Smooth muscle cell of the brain vasculature (primary cell): ENCODE measurements at places on chromosomes 12 and 14.

DNA sequence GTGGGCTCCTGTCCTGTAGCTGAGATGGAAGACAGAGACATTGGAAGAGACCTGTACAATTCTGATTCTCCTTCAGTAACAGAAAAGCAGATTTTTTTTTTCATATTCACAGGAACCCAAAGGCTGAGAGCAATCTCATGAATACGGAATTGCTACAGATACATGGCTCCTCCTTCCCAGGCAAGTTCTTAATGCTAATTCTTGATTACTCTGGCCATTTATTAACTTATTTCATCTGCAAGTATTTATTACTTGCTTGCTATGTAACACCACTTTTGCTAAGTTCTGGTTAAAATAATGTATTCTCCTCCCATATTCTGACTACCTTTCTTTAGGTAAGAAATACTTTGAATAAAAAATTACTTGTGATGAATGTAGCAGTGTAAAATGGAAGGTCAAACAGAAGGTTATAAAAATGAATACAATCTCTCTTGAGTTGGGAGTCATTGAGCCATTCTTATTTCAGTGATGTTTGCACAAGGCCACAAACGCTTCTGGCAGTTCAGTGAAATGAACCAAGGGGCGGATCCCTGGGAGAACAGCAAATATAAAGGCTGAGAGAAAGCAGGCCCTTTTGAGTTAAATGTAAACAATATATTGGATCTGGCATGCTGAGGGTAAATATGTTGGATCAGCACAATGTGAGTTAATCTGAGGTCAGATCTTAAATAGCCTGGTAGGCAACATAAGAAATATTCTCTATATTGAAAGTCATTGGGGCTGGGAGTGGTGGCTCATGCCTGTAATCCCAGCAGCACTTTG, 37.6 kb downstream of the MUCL1 start:
- peak; percentile 18 for DNase-seq

- no peak for DNase-seq
Measured at GRCh38 chr12:67430708-67431335, 161.7 kb downstream of the CAND1 start.

- DNase-seq: no peak
Measured at GRCh38 chr12:112868459-112869041, 38.2 kb upstream of the OAS1 start.

- no peak for DNase-seq
Measured at GRCh38 chr14:50615552-50615951, 52.6 kb downstream of the SAV1 start.

- no peak for DNase-seq
Measured at GRCh38 chr14:61461808-61462275, 140.5 kb downstream of the PRKCH start.

DNA sequence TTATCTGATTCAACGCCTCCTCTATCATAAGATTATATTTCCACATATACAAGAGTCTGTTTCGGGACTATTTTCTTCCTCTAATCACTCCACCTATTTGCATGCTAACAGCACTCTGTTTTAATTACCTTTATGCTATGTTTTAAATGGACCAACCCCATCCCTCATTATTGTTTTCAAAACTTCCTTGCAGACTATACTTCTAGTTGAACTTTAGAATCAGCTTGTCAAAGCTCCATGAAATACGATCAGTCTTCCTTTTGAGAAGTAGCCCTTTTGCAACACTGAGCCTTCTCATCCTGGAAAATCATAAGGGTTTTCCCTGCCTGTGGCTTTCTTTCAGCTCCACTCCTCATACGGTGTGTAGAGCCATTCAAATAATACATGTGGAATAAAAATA, 36.9 kb downstream of the ATG14 start:
- DNase-seq: no peak

- DNase-seq: no peak
Measured at GRCh38 chr14:71206766-71207371, 299.6 kb downstream of the PCNX1 start.

DNA sequence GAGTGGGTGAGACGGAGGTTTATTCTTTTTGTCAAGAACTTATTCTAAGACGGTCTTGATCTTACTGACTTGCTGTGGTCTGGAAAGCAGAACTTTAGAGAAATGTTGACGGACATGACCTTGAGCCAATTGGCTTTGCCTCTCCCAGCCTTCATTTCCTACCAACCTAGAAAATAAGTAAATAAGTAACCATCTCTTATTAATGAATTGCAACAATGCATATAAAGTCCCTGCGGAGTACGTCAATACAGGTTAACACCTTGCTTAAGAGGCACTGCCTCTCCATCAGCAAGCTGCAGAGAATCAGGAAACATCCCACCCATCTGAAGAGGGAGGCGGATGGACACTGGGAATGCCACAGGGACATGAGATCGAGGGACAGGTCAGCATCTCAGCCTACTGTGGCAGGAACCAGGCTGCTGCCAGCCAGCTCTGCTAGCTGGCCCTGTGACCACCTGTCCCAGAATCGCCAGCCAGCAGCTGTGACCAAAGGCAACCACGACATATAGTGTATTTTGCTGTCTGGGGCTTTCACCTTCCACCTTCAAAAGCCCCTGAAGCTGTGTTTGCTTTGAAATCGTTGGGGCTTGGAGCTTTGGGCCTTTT, 208.3 kb downstream of the BCL11B start:
- no peak for DNase-seq

DNA sequence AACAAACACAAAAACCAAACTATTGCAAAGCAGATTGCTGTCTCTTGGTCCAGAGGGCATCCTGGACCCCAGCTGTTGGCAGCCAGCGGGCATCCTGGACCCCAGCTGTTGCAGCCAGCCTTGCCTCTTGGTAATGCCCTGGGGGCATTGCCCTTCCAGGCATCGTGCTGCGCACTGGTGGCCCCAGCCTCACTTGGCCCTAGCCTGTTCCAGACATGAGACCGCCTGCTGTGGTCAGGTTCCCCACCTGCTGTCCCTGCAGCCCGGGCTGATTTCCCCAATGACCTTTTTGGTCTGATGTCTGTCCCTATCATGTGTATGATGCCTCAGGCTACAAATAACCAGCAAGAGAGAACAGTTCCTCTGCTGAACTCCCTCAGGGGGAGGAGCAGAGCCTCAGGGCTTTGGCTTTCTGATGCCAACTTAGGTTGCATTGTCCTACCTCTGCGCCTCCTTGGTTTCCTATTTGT, 20.8 kb downstream of the MLXIP start:
- no peak for DNase-seq

DNA sequence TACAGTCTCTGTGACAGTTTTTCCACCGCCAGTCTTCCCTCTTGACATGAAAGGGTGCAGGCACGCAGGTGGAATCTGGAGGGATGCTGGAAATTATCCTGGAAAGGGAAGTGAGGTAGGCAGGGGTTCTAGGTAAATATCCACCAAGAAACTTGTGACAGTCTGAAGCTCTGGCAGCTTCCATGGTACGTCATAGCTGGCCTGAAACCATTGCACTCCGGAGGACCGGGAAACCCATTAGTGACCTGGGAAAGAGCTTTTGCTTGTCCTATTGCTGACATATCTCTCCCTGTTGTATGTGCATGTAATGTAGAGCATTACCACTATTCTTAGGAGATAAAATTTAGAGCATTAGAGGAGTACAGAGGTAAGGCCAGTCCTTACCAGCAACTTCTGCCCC, 275.9 kb downstream of the EGLN3 start:
- no peak for DNase-seq

DNA sequence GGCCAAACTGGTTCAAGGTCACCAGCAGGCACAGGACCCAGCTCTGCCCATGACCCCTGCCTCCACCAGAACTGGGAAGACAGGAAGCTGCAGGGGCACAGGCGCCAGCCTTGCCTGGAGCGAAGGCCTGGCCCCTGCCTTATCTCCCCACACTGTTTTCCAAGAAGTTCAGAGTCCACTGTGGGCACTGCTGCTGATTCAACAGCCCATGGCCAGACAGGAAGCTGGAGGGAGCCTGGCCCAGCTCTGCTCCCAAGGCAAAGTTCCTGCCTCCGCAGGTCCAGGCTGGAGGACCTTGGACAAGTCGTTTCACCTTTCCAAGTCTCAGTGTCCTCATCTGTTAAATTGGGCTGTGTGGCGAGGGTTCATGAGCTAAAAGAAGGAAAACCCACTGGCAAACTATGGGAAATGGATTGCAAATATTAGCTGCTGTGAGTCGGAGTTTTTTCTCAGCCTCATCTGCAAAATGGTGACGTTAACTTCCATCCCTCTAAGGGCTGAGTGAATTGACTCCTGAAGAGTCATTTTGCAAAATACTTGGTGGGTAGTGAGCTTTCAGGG, 1.2 kb downstream of the PHETA1 start:
- no peak for DNase-seq

DNA sequence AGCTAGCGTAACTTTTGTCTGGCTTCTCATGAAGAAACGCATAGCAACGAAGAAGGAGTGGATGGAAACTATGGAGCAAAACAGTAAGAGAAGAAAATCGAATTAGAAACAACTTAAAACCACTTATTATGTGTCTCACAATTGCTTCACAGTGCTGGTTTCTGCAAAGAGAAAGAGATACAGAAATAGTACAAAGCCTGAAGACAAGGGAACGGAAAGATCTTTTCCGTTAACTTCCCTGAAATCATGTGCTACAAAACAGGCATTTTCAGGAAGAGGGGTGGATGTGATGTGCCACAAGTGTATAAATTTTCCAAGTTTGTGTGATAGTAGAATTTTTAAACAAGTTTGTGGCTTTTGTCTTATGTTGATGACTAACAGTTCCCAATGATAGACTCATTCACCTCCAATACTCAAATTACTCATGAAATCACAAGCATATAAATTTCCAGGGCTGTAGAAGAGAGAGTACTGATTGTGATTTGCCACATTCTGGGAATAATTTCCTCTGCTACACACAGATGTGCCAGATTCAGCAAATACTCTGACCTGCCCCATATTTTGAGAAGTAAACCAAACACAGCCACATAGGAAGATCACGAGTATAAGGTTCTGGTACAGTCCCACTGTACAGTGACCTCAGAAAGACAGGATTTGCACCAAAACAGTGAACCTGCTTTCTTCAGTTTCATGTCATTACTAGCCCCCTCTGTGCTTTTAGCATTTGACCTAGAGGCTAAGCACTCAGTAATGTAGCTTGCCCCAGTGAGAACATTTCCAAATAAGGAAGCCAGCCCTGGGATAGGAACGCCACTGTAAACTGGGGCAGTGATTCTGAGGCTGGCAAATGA, 41.4 kb upstream of the PPFIA2 start:
- no peak for DNase-seq

- DNase-seq: no peak
Measured at GRCh38 chr12:81174664-81175063, 96.8 kb downstream of the ACSS3 start.

GRCh38 chr12:89951050-89951693, 242.5 kb upstream of the ATP2B1 start:
- no peak for DNase-seq

DNA sequence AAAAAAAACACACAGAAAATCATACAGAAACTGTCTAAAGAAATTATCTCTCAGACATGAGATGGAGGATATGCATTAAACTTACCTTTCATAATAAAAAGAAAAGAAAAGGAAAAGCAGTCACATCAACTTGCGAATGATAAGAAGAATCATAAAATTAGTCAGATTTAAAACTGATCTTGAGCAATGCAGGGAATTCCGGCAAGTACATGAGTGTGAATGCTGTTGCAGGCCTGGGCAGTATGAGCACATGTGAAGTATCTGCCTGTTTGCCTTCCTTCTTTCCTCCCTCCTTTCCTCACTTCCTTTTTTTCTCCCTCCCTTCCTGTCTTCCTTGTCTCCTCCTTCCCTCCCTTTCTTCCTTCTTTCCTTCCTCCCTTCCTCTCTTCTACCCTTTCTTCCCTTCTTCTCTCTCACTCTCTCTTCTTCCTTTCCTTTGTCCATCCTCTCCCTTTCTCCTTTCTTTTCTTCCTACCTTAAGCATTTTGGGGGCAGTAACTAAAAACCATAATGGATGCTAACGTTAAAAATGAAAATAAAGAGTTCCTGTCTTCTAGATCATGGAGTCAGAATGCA, 38.5 kb upstream of the SLC6A15 start:
- DNase-seq: no peak

GRCh38 chr14:71355324-71356201, 448.3 kb downstream of the PCNX1 start:
- no peak for DNase-seq

DNA sequence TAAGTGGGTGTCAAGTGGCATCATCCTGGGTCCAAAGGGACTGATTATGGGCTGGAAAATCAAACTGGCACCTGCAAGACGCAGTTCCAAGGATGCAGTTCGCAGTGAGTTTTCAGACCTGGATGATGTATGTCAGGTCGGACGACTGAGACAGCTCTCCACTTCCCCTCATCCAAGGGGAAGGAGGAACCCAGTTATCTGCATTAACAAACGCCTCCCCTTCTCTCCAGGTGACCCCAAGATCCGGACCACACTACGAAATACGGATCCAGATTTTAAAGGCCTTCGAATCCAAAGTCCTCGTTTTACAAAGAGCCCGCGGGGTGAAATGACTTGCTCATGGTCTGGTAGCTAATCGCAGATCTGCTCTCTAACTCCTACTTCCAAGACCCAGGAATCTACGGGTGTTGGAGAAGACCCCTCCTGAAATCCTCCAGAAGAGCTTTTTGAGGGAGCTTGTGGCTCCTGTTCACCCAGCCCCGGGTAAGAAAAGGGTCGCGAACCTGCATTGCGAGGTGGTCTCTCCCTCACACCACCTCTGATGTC, 460 bp upstream of the SYNE2 start:
- DNase-seq: no peak

- DNase-seq: no peak
Measured at GRCh38 chr14:93045965-93046704, 69.6 kb downstream of the ITPK1 start.

GRCh38 chr12:92029136-92029535, 116.5 kb downstream of the BTG1 start:
- no peak for DNase-seq
